ENCODE measurements at places on chromosomes 5 and 9. TPM values are rescaled to one million over a fixed set of nuclear protein-coding genes. Genes with fewer than 3 reads are reported as not detected.

Gene LCN15
- total RNA-seq: not detected

Gene PDGFRB
- 0.46 TPM for total RNA-seq

Gene TENT4A
- 39.4 TPM for total RNA-seq

Gene NUTM2G
- total RNA-seq: not detected

Gene HEMGN
- total RNA-seq: 0.41 TPM

- H3K27ac ChIP-seq: no peak overlapping the region
- H3K4me1 ChIP-seq: no peaks in the 10 kb centered on the region
- no peaks in the 10 kb centered on the region for H3K27me3 ChIP-seq
- no peak overlapping the region for H3K4me3 ChIP-seq
Measured at GRCh38 chr9:106467113-106467864, 395.7 kb upstream of the ZNF462 start.

GRCh38 chr5:120456006-120456405 lies 8.1 kb upstream of the PRR16 start:
- peaks cover 5% of the 10 kb centered on the region for H3K4me1 ChIP-seq
- no peak for DNase-seq
- H3K4me3 ChIP-seq: no peak overlapping the region
- no peak overlapping the region for H3K27ac ChIP-seq
- H3K27me3 ChIP-seq: peaks cover 5% of the 10 kb centered on the region
- H3K36me3 ChIP-seq: no peaks in the 10 kb centered on the region

- H3K27ac ChIP-seq: no peak overlapping the region
- H3K4me3 ChIP-seq: no peak overlapping the region
- no peak for DNase-seq
Measured at GRCh38 chr5:124352312-124352711, 394.1 kb downstream of the ZNF608 start.

DNA sequence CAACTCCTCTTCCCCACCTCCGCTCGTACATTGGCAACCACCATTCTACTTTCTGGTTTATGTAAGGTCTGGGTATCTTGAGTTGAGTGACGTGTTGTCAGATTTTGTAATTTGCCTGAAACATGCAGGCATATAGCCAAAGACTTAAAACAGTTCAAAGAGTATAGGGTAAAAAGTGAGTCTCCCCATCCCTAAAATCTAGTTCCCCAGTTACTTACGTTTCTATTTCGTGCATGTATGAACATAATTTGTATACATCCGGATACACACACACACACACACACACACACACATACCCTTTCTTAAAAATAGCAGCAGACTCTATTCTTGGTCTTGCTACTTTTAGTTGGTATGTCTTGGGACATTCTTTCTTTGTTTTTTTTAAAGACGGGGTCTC lies 915 bp downstream of the HSDL2 start:
- peak overlapping the region; percentile 100 for H3K27ac ChIP-seq
- no peaks in the 10 kb centered on the region for H3K27me3 ChIP-seq
- H3K36me3 ChIP-seq: peaks cover 6% of the 10 kb centered on the region
- peaks cover 55% of the 10 kb centered on the region for H3K4me1 ChIP-seq
- peak overlapping the region; percentile 99 for H3K4me3 ChIP-seq
- DNase-seq: no peak

DNA sequence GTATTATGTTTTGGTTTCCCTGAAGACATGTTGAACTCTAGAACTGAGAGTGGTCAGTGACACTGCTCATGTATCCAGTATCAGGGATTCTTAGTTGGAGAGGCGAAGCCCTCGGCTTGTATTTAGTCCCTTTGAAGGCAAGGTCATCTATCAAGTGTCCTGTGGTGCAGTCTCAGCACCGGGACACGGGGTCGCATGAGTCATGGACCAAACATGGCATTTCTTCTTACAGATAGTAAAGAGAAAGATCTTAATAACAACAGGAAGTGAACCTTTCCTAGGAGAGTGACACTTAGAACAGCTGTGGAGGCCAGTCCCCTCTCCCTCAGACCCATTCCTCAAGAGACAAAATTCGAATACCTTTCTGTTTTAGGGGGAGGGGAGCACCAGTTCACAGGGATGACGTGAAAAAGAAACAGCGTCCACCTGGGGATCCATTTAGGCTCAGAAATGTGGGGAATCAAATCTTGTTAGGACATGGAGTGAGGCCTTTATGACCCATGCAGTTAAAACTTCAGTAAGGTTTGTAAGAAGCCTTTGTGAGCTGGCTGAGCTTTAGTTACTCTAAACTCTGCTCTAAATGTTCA lies 86.5 kb downstream of the ADGRV1 start:
- no peak overlapping the region for H3K4me3 ChIP-seq
- H3K4me1 ChIP-seq: no peaks in the 10 kb centered on the region
- no peak for DNase-seq
- H3K27ac ChIP-seq: no peak overlapping the region
- H3K36me3 ChIP-seq: no peaks in the 10 kb centered on the region

DNA sequence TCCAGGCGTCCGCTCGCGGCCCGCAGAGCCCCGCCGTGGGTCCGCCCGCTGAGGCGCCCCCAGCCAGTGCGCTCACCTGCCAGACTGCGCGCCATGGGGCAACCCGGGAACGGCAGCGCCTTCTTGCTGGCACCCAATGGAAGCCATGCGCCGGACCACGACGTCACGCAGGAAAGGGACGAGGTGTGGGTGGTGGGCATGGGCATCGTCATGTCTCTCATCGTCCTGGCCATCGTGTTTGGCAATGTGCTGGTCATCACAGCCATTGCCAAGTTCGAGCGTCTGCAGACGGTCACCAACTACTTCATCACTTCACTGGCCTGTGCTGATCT lies 294 bp downstream of the ADRB2 start:
- H3K4me3 ChIP-seq: peak overlapping the region; percentile 85
- H3K36me3 ChIP-seq: no peaks in the 10 kb centered on the region
- H3K4me1 ChIP-seq: peaks cover 18% of the 10 kb centered on the region
- H3K27ac ChIP-seq: no peak overlapping the region
- peaks cover 71% of the 10 kb centered on the region for H3K27me3 ChIP-seq

GRCh38 chr5:97141031-97141430 lies 1.4 kb downstream of the LIX1 start:
- peaks cover 23% of the 10 kb centered on the region for H3K27me3 ChIP-seq
- H3K27ac ChIP-seq: no peak overlapping the region
- no peak for DNase-seq
- H3K4me3 ChIP-seq: no peak overlapping the region
- H3K36me3 ChIP-seq: no peaks in the 10 kb centered on the region
- H3K4me1 ChIP-seq: peaks cover 7% of the 10 kb centered on the region
